ENCODE measurements at places on chromosomes 2 and 18.
A peak's percentile ranks its signal among the peaks of the same experiment; 100 is the strongest.

DNA sequence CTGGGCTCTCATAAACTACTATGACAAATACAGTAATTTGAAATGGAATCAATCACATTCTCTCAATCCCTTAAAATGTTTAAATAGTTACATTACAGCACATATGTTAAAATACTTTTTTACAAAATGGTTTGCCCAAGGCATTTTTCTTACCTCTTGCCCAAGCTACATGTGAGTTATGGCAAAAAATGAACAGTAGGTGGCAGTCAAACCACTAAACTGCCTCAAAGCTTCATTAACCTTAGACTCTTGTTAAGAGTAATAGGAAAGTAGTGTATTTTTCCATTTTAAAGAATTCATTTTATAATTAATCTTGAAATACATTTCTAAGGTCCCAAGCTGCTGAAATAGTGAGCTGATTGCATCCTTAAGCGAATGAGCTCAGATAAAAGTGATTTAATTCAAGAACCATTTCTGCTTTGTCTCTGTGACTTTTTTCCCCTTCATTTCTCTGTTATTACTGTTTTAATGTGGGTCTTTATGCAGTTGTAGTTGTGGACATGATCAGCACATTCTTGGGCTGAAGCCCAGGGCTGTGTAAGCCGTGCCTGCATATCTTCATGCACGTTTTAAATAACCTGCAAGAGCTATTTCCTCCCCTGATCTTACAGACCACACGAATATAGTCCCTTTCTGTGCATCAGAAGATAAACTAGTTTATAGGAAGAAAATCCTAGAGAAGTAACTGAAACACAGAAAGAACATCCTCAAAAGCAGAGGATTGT lies 311.8 kb downstream of the LNPK start:
- peak; percentile 5 for DNase-seq

DNA sequence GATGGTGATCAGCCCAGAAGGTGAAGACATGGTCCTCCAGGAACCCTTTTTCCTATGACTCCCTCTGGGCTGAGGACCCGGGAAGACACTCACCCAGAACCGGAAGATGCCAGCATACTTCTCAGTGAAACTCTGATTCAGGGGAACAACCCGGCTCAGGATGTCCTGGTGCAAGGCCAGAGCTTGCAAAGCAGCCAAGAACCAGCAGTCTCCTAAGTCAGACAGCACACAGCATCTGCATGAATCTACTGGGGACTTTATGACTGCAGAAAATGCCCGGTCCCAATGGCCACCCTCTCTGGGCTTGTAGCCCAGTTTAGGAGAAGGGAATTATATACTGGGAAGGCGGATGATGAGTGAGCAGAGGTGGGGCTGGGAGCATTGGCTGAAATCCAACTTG lies 15.3 kb downstream of the CAPN14 start:
- DNase-seq: no peak

DNA sequence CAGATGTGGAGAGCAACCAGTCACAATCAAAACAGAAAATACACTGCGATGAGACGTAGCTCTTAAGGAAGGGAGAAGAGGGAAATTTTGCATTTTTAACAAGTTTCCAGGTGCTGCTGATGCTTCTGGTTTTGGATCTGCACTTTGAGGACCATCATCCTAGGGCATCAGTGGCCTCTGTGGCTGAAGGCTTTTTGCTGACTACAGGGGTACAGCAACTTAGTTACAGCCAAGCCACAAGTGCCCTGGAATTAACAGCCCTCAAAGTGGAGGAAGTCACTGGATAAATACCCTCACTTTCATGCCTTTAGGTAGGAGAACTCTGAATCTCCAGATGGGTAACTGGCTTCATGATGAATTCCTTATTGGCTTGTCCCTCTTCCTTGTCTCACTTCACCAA lies 700.9 kb downstream of the TMEM182 start:
- DNase-seq: no peak

GRCh38 chr2:127065299-127065939 lies 41.5 kb downstream of the BIN1 start:
- no peak for DNase-seq

DNA sequence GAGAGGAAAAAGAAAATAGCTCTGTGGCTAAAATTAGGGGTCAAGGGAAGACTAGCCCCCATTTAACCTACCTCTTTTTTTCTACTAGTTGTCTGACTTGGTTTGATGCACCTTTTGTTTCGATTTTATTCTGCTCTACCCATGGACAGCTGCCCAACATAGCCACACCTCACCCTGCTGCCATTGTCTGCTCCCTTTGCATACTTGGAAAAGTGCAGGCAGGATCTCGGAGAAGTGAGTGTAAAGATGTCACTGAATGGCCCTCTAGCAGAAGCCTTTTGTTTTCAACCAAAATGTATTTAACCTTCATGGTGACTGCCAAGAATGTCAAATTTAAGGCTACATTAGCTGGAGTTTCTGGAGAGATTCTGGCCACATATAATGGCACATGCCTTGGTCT lies 62.9 kb downstream of the SETBP1 start:
- no peak for DNase-seq

DNA sequence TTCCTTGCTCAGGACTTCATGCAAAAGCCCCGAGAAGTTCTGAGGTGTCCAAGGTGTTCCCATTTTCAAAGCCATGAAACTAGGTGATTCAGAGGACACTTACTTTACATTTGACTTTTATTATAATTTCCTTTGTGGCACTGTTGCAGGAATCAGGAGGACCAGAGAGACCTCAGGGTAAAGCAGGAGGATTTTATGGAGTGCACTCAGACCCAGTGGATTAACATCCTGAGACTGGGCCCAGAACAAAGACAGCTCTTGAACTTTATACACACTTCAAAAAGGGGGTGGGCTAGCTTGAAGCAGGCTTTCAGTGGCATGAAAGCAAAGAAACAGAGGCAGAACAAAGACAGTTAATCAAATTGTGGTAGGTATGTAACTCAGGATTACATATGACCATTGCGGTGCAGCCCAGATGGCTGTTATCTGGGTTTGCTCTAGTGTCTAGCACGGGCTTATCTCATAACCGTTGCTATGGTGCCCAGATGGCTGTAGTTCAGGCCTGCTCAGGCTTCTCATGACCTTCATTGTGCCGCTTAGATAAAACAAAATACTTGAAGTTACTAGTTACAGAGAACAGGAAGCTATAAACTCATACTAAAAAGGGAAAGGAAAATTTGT lies 39.4 kb downstream of the TMEM182 start:
- DNase-seq: no peak

- no peak for DNase-seq
Measured at GRCh38 chr2:949384-950079, 1.1 kb upstream of the SNTG2 start.

DNA sequence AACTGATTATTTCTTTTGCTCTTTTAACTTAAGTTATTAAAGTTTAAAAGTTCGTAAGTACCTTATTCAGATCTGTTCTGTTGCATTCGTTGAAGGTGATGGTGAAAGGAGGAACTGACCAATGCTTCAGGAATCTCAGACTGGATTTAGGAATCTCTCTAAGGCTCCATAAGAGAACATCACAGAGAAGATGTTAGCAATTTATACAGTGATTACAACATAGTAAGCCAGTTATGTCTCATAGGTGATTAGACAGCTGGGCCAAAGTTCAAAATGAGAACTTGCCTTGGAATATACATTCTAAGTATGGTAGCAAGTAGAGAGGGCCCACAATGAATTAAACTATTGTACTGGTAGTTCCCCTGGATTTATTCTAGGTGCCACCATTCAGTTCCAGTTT lies 3.2 kb downstream of the MARS2 start:
- no peak for DNase-seq

DNA sequence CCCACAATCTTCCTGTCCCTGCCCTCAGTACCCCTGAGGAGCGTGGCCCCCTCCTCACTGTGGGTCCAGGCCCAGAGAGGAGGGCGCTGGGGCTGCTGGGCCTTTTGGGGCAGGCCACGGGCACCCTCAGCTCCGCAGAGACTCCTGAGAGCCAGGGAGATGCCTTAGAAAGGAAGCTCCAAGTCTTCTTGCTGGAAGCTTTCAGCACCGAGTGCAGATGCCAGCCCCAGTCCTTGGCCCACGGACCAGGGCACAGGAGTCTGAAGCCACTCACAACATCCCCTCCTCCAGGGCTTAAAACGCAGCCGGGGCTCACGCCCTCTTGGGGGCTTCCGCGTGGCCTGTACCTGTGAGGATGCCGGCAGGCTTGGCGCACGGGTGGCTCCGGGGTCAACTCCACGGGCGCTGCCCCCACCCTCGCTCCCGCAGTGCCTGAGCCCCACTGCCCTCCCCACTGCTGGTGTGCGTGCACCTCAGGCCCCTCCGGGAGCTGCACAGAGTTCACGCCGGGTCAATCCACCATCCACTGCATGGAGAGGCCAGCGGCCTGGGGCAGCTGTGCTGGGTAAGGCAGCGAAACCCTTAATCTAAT lies 72.1 kb upstream of the CTDP1 start:
- no peak for DNase-seq

- DNase-seq: no peak
Measured at GRCh38 chr18:46716336-46716735, 40.5 kb downstream of the ST8SIA5 start.

- peak; percentile 90 for DNase-seq
Measured at GRCh38 chr2:60674524-60675165, 81.4 kb upstream of the PAPOLG start.

DNA sequence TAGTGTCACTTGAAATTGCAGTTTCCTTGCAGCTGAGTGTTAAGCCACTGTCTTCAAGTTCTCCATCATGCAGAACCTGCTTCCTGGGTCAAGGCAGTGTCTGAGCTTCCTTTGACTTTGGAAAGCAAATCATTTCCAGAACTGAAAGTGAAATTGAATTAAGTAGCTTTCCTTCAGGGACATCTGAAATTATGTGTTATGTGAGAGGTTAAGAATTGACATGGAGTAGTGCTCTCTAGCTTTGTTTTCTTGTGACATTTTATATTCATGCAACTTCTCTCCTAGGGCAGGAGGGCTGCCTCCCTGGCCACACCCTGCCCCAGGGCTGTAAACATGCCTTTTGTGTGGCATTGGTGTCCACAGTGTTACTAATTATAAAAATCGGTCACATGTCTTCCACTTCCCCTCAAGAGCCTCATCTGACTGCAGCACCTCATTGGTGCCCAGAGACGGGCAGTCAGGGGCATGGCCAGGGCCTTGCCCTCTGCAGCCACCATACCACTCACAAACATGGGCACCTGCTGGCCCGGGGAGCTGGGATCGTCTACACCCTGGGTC lies 14.4 kb downstream of the RAB12 start:
- DNase-seq: no peak

DNA sequence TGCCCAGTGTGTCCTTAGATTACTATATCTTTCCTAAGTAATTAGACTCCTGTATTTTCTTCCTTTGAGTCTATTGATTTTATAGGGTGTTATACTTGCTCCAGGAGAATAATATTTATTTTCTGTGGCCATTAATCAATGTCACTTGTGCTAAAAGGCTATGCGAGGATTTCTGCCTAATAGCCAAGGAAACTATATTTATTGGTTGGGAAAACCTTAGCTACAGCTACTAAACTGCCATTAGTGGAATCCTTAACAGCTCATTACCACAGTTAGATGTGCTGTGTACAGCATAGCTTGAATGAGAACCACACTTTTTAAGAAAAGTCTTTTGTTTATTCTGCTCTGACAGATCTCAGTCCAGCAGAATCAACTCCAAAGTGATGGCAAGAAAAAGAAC lies 537.3 kb downstream of the ERBB4 start:
- no peak for DNase-seq

Data from stimulated activated naive CD8-positive, alpha-beta T cell treated with anti-CD3 and anti-CD28 coated beads, Interleukin-15, Interleukin-2, amounts not matched to agents 100 U/mL and 50 U/mL, for 24 hours (primary cell).